ENCODE measurements at places on chromosomes 6 and 20.

- no peak for DNase-seq
These were observed at the start of gene HLA-DRB5 for GRCh38 chr6:32529697-32530430. HLA-DRB5 (minus strand) TSS chr6:32530287; CDS start chr6:32530224, 63 bp downstream.

GRCh38 chr6:112691289-112691688, 344.2 kb downstream of the RFPL4B start:
- no peak for DNase-seq

GRCh38 chr6:113141901-113142300, 715.2 kb upstream of the MARCKS start:
- no peak for DNase-seq

GRCh38 chr6:13375360-13375878, 47.1 kb upstream of the TBC1D7 start:
- no peak for DNase-seq

DNA sequence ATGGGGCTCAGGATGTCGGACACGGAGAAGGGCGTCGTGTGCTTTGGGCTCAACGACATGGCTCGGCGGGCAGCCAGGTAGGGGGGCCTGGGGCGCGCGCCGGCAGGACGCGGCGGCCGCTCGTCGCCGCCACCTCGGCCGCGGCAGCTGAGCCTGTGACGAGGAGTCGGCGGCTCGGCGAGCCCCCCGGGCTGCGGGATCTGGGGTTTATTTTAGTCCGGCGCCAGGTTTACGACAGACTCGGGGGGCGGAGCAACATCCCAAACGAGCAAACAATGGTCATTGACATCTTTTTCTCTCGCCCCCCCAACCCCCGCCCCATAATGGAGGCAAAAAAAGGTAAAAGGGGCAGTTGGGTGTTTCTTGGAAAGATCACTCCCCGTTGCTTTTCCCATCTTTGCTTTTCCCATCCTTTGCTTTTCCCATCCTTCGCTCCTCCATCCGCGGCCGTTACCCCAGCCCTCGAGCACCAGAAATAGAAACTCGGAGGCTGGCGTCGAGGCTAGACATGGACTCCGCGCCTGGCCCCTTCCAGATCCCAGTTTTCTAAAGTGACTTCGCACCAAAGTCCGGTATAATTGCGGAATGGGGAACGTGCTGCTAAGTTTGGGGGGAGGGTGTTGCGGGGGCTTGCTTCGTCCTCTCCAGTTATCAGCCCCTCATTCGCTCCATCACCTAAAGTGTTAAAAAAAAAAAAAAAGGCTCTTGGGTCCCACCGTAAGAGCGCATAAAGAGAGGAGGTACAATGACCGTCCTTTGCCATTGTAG, at the start of gene NKX2-4:
NKX2-4 (minus strand) TSS at position 186 of the 768 bp plus-strand sequence; CDS start at position 59, 127 bp downstream.
- no peak for DNase-seq

- DNase-seq = no peak
These were observed 534.8 kb downstream of the BMP2 start for GRCh38 chr20:7302250-7302649.

DNA sequence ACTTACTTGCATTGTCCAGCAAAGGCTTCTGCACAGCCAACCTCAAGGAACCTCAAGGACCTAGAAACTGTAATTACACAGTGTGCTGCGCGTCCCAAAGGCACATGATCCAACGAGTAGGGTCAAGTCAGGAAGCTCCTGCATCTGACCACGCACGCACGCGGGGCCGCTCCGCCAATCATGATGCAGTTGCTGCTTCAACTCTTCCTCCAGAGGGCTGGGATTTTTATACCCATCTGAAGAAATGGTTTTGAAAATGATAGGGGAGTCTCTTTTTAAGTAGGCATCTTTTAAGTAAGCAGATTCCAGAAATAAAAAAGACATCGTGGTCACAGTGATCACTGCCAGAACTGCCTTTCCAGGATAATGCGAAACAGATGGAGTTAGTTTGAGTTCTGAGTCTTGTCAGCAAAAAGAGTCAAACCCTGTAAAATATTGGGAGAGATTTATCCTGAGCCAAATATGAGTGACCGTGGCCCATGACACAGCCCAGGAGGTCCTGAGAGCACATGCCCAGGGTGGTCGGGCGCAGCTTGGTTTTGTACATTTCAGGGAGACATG, 34.0 kb downstream of the KIF25 start:
- DNase-seq = no peak

- DNase-seq = no peak
These were observed 252.0 kb upstream of the RIN2 start for GRCh38 chr20:19506021-19506420.

DNA sequence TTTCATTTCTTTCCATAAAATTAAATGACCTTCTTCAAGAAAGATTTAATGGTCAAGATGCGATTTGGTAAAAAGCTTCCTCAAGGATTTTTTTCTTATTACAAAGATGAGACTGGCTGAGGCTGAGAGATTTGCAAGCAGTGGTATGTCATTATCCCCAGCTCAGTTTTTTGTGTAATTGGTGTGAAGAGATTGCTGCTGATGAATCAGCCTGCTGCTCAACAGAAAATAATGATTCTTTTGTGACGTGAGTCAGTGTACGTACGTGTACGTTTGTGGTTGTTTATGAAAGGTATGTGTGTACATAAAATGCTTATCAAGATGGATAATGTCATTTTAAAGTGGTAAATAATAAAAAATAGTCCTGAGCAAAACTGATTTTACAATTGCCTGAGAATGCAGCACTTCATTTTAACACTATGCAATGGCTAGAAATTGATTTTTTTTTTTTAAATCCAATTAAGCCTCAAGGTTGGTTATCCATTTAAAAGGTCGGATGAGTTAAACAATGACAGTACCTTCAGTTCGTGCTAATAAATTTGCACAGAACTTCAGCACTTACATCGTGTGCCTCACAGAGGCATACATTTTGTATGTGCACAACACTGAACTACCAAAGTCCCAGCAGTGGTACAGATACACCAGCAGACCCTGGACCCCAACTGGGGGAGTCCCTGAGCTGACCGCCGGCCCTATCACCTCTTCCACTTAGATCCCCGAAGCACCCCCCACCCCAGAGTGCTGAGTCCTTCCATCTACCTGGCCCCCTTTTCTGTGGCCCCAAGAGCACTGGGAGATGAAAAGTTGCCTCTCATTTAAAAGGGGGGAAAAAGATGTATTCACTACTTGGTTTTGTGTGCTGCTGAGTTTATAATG, 9.7 kb upstream of the NPEPL1 start:
- DNase-seq = no peak

DNA sequence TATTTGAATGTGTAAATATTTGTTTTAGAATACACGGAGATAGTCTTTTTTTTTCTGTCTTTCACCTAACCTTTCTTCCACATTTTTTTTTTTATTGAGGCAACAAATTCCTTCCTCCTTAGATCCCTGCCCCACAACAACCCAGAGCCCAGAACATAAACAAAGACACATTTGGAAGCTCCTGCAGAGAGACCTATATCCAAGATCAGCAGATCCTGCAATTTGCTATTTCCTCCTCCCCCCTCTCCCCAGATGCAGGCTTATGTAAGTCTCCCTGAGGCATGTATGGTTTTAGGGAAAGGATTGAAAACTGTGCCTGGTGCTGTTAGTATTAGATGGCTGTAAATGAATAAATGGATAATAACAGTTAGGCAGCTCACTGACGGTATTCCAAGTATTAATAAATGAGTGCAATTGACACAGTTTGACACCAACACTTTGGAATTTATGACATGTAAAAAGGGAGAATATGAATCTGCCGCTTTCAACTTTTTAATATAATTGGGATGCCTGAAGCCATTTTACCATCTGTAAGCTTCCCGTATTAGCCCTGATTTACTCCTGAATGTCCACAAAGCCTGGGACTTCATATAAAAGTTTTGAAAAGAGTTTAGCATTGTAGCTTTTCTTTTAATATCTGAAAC, 608.3 kb upstream of the CITED2 start:
- no peak for DNase-seq

DNA sequence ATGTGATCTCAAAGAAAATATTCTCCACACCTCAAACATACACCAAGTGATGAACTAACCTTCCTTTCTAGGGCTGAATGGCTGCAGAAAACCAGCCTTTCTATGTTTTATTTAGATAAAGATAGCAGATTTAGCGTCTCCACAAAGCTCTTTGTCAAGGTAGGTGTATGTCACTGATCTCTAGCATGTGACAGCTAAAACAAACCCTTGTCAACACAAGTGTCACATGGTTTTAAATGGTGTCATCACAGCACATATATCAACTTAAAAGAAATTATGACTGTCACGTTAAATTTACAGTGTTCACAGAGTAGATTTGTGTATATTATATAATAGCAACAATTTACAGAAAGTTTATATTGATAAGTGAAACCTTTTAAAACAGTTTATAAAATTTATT, 58.3 kb downstream of the TENT5A start:
- DNase-seq = no peak

GRCh38 chr6:125807293-125807692, 16.5 kb downstream of the NCOA7 start:
- DNase-seq = no peak

All from NCI-H1694 (cell line).